T-helper 2 cell (primary cell): ENCODE measurements at places on chromosomes 1 and 21.

DNA sequence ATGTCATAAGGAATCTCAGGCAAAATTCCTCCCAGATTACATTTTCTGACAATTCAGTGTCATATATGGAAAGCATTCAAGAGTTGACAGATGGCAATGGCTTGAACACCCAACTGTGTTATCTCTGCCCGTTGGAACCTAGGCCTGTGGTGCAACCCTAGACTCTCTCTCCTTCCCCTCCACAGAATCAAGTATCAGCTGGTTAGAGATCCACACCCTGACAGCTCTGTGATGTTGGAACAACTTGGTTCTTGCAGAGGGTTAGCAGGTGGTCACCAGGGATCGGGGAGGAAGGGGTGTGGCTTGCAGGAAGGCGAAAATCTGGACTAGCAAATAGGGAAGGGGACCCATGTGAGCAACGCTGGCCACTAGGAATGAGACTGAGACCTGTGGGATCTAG is 26.3 kb downstream of the PCSK9 start:
- DNase-seq, result no peak

DNA sequence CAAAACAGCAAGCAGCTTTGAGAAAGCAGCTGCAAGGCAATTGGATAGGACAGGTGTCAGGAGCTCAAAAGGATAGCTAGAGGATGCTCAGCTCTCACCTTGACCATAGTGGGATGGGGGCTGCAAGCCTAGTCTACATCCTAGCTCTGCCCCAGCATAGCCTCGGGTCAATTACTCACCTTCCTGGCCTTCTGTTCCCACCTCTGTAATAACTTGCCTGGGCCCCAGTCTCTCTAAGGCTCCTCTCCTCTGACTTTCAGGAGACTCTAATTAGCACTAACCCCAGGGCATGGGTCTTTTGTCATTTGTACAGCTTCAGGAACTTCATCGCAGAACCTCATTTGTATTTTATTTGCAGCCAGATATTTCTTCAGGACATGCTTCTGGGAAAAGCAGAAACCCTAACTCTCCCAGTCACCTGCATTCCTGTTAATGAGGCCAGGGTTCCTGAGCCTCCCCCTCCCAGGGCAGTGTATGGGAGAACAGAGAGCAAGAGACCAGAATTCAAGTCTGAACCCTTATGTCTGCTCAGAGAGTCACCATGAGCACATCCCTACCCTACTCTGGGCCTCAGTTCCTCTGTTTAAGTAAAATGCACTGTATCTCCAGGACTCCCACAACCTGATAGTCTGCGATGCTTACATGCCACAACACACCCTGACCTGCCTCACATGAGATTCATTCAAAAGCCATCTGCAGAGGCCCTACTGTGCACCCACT is 108.1 kb downstream of the MATN1 start:
- DNase-seq, result no peak

DNA sequence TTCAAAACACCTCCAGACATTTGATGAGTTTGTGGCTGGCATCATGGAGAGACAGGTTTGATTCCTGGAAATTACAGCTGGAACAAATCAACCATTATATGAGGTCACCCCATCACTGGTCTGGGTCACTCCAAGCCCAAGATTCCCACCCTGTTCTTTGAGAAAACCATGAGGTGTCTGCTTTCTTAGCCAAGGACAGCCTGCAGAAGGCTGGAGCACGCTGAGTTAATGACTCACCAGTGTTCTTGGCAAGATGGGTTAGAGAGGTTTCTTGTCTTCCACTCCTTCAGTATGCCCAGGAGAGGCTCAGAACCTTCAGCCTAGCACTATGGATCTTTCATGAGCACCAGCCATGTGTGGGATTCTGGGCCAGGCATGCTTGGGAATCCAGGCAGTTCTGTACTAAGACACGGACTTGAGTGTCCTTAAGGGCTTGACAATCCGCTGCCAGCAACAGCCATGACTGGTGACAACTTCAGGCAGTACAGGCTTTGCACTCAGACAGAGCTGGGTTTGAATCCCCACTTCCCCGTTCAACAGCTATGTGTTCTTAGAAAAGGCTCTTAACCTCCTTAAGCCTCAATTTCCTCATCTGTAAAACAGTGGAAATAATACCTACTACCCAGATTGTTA is 43.9 kb downstream of the GRHL3 start:
- no peak for DNase-seq

DNA sequence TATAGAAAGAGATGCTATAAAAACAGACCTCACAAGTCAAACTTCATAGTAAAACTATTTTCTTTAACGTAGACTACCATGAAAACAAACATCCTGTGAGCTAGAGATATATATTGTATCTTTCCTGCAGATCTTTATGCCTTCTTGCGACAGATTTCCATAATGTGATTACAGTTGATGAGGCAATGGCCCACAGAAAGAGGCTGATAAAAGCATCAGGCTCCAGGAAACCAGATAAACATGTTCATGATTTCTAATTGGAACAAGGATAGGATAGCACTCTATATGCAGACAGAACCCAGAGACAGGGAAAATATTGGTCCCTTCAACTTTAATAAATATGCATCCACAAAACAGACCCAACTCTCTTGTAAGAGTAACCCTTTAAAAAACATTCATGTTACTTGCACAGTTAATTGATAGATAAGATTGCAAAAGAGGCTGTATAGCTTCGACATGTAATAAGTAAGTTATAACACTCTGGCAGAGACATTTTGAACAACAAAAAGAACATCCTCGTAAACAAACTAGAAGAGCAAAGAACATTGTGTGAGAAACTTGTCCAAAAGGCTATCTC is 329.4 kb downstream of the AGBL4 start:
- no peak for DNase-seq

DNA sequence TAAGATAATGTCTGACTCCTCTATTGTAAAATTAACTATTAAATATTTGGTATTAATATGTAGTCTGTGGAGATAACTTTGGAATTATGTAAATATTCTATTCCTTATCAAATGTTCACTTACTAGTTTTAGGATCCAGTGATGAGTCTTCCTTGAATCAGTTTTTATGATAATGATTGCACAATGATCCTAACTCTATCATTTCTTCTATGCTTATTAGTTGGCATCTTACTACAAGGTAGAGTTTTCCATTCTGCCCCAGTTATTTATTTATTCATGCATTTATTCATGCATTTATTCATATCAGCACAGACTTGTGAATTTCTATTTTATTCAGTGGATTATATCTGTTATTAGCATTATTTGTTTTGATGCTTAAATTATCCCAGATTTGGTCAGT is 7.4 kb upstream of the MGST3 start:
- no peak for DNase-seq

GRCh38 chr1:202659541-202659940 is 50.7 kb downstream of the SYT2 start:
- DNase-seq, result no peak

- no peak for DNase-seq
Measured at GRCh38 chr21:45447821-45448220, 42.9 kb downstream of the COL18A1 start.

DNA sequence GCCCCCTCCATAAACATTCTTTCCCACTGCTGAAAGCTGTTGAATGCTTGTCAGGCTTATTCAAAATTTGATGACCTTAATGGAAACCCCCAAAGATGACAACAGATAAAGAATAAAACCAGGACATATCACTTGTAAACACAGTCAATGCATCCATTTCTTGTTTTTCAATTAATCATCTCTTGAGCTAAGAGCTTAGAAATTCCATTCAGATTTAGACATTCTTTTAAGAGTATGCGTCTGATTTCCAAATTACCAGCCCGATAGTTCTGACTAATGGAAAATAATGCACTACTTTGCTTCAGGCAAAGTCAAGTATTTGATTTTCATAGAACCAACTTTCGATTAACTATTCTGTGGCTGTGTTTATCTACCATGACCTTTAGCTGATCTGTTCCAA is 100.6 kb upstream of the RUNX1 start:
- no peak for DNase-seq

DNA sequence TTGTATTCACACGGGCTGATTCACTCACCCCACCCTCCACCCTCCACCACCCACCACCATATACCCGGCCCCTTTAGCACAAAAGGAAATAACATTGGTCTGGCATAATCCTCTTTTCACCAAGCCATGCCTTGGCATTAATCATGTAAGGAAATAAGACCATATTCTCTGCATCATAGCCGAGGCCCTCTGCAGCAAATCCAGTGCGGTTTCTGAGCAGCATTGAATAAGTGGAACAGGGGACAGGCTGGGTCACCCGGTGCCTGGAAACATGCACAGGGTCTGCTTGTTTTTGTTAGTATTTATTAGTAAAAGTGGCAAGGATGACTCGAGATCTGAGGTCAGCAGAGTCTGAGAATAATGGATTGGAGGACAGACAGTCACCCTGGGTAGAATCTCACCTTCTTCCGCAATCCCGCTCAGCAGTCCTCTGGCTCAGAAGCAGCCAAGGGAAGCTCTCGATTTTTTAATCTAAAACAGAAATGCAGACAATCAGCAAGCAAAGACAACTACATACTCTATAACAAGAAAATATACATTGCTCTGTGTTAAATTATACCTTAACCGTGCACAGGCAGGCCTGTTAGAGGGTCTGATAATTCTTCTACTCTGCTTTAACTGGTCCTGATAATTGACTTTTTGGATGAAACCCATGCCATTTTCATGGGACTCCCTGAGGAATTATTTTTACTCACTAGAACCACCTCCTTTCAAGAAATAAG is 52.4 kb upstream of the CDC42BPA start:
- DNase-seq, result no peak

- DNase-seq, result no peak
Measured at GRCh38 chr1:39623053-39623452, 16.4 kb downstream of the HEYL start.

DNA sequence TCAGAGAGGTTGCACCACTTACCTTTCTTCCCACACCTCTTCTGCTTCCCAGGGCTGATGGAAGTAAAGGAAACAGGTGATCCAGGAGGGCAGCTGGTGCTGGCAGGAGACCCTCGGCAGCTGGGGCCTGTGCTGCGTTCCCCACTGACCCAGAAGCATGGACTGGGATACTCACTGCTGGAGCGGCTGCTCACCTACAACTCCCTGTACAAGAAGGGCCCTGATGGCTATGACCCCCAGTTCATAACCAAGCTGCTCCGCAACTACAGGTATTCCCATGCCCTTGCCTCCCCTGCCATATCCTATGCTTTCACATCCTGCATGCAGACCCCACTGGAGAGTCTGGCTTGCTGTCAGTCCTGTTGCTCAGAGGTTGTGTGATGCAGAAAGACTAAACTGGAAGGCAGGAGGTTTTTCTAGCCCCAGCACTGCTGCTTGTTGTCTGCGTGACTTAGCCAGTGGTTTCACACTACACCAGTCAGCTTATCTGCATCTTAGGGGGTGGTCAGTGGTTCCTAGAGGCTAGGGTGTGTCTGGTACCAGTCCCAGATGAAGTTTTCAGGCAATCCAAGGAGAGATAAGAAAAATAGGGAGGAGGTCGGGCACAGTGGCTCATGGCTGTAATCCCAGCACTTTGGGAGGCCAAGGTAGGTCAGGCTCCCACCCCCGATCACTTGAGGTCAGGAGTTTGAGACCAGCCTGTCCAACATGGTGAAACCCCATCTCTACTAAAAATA is 10.2 kb downstream of the RHOC start:
- DNase-seq, result no peak

DNA sequence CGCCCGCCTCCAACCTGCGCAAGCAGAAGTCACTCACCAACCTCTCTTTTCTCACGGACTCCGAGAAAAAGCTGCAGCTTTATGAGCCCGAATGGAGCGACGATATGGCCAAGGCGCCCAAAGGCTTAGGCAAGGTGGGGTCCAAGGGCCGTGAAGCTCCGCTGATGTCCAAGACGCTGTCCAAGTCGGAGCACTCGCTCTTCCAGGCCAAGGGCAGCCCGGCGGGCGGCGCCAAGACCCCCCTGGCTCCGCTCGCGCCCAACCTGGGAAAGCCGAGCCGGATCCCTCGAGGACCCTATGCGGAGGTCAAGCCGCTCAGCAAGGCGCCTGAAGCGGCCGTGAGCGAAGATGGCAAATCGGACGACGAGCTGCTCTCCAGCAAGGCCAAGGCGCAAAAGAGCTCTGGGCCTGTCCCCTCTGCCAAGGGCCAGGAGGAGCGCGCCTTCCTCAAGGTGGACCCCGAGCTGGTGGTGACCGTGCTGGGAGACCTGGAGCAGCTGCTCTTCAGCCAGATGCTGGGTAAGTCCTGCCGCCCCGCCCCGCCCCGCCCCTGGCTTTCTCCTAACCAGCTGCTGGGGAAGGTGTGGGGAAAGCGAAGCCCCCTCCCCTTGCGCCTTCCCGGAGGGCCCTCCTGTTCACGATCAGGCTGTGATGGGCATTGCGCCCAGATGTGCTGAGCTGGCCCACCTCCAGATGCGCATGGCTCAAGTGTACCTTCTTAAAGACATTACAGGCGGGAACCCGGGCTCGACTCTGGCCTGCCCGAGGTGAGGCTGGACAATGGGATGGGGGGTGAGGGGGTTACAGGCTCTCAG is 110.2 kb downstream of the NAV1 start:
- DNase-seq, result no peak

DNA sequence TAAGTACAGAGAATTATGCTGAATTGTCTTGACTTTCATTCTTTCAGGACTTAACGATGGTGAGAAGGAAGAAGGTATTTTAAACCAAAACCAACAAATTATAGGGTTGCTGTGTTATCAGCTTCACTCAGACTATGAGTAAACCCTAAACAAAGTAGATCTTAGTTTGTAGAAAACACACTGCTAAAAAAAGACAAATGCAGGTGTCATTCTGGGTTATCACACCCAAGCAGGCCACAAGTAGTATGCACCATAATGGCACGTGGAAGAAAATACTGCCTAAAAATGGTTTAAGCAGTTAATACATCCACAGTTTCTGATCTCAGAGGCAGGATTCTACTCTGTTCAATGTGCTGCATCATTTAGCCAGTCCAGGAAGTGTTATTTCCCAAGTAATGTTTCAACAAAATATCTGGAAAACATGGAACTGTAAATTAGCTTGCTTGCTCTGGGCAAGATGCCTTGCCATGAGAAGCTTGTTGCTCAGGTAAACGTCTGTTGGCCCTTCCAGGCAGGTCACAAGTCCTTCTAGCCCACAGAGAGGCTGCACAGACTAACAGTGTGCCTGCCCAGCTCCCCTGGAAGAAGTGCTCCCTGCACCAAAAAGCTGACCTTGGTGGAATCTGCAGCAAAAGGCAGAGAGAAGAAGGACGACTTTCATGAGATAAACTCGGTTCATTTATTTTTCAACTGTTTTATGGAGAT is 4.1 kb downstream of the DIPK1A start:
- DNase-seq, result no peak
